ENCODE measurements at places on chromosomes 11 and 22.
A peak's percentile ranks its signal among the peaks of the same experiment; 100 is the strongest.

GRCh38 chr11:128548649-128549255 lies 38.6 kb downstream of the ETS1 start:
- DNase-seq: peak; percentile 47

GRCh38 chr11:11968511-11969280 lies 39.7 kb downstream of the DKK3 start:
- no peak for DNase-seq

- no peak for DNase-seq
These were observed 21.4 kb downstream of the CREB3L1 start for GRCh38 chr11:46298699-46299433.

- no peak for DNase-seq
These were observed 63.0 kb upstream of the CD82 start for GRCh38 chr11:44502506-44502905.

DNA sequence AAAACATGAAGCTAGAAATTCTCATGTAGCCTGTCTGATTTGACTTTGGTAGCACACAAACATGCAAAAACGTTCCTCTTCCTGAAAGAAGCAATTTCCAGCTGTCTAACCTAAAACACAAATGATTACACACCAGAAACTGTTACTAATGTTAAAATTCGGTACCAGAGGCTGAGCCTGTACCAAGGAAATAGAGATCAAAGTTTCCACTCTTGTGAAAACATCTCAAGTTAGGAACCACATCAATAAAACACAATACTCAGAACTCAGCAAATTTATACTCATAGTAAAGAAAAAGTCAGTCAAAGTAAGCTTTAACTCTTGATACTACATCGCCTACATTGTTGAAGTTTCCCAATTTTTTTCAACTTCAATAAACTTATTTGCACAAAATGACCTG lies 107.8 kb downstream of the FCHSD2 start:
- no peak for DNase-seq

DNA sequence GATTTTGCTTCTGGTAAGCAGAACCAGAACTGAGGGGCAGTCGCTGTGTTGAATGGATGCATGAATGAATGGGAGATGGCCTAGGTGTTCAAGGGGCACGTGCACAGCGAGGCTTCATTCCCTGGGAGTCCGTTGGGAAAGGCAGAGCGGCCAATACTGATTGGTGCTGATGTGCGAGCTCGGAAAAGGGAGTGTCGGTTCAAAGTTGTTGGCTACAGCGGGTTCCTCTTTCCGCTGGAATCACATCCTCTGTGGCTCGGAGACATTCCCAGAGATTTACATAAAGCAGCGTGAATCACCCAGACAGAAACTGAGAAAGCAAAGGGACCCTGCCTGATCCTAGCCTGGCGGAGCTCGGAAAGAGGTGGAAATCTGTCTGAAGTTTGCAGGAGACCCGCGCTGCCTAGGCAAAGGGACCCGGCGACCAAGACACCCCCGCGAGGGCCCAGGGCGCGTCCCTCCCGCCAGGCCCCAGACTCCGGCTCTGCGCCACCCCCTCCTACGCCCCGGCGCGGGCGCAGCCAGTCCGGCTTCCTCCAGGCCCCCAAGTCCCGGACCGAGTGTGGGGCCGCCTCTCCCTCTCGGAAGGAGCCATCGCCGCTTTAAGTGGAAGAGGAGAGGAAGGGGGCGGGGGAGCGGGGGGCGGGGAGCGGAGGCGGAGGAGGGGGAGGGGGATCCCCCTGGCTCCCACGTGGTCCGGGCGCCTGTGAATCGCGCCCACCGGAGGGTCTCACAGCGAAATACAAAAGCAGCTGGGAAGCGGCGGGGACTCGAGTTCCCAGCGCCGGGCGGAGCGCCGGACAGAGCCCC lies at the start of gene FJX1:
TSS of gene FJX1 (plus strand) at position 774 of the 810 bp plus-strand sequence. CDS start 177 bp downstream, outside the sequence.
- peak; percentile 15 for DNase-seq

DNA sequence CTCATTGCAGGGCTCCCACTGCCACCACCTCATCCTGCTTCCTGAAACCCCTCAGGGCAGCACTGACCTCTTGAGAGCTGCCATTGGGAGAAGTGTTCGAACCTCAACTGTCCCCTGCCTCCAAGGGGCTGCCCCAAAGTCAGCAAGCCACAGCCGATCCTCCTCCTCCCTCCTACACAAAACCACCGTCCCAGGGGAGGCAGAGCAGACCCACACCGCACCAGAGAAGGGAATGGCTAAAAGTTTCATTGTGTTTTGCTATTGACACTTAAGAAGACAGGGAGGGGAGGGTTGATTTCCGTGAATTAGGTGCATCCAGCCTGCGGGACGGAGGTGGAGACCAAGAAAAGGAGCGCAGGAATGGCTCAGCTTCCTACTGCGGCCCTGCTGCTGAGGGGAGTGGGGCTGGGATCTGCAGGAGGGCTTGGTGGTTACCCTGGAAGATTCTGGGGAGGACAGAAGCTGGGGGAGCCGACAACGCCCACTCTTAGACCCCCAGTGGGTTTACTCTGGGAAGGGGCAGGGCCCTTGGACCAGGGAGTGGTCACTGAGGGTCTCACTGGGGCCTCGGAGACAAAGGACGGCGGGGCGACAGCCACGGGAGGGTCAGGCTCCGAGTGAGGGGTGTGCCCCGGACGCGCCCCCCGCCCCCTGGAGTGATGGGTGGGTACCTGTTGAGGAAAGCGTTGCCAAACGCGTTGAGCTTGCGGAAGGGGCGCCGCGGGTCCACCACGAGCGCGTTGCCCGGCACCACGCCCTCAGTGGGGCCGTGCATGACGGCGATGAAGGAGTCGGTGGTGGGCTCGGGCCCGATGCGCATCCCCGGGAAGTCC lies 815 bp downstream of the EHD1 start:
- no peak for DNase-seq

Measured in activated B cell treated with CpG ODN at 0.5 μM for 24 hours (primary cell).